NCI-H2081 treated with DMSO at 0.1 percent for 48 hours (cell line): ENCODE measurements at places on chromosomes 3 and 15.

GRCh38 chr3:140472306-140473020, 205.4 kb upstream of the TRIM42 start:
- no peak for DNase-seq

- no peak for DNase-seq
These were observed 18.6 kb upstream of the TLE3 start for GRCh38 chr15:70116317-70116716.

- DNase-seq = no peak
These were observed 170.9 kb downstream of the PLCL2 start for GRCh38 chr3:17055374-17056276.

DNA sequence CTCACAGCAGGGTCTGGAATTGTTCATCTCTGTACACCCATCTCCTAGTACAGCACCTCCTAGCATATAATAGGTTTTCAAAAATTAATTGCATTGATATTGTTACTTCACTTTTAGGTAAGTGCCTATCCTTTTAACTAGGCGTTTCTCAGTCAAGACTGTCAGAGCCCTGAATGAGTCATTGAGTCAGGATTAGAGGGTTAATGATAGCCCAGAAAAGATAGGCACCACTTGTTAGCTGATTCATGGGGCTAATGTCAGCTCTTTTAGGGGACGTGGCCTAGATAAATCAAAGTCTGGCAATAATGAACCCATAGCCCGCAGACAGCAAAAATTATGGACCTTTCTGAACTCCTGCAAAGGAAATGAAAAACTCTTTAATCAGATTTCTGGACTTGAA, 42.9 kb downstream of the TIMP4 start:
- no peak for DNase-seq

DNA sequence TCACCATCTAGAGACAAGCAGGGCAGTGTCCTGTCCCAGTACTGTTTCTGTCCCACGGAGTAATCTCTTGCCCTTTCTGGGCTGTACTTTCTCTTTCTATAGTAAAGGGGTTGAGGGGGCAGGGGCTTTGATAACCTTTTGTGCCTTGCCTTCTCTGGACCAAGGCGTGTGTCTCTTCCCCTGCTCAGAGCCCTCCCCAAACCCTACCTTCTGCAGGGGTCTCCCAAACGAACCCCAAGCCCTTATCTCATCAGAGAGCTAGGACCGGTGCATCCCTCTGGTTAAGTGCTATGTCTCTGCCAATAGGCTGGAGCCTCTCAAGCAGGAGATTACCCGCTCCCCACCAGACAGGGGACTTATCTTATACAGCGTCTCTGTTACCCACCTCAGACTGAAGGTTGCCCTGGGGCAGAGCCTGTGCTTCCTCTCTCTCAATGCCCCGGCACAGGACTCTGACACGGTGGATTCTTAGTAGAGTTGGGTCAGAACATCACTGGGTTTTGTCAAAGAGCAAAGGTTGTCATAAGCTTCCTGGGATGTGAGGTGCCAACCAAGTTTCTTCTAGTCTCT, 2.9 kb downstream of the PLEKHO2 start:
- DNase-seq = no peak

GRCh38 chr3:73101881-73102280, 40.4 kb downstream of the EBLN2 start:
- no peak for DNase-seq

DNA sequence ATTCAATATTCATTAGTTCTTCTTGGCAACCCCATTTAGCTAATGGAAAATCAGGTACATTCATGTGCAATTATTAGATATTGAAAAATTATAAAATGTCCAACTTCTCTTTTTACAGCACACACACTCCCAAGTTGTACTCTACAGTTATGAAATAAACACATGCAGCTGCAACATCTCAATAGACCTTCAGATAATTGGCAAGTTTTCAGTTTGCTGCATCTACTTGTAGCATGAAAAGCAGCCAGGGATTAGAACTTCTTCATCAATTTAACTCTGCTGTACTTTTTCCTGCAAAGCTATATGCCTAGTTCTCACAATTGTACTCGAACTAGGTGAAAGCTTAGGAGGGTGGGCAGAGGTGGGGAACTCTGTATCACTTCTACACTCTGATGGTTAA, 46.6 kb upstream of the FHIT start:
- no peak for DNase-seq

- DNase-seq = peak; percentile 90
These were observed 239.0 kb upstream of the NAALADL2 start for GRCh38 chr3:174620138-174620537.
